NT2/D1 (cell line): ENCODE measurements at places on chromosomes 12 and 14.

DNA sequence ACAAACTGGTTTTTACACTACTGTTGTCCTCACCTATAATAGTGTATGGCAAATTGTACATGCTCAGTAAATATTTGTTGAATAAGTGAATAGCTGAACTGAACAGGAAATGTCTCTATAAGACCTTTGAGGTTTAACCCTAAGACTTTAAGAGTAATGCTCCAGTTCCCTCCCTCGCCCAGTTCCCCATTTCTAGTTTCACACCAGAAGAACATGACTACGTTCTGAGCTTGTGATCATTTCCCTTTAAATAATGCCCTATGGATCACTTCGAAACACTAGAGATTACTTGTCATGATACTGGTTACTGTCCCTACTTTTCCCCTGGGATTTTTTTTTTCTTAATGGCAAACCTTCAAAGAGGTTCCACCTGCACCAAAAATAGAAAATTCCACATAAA is 69.3 kb downstream of the PRKD1 start:
- no peak for DNase-seq

DNA sequence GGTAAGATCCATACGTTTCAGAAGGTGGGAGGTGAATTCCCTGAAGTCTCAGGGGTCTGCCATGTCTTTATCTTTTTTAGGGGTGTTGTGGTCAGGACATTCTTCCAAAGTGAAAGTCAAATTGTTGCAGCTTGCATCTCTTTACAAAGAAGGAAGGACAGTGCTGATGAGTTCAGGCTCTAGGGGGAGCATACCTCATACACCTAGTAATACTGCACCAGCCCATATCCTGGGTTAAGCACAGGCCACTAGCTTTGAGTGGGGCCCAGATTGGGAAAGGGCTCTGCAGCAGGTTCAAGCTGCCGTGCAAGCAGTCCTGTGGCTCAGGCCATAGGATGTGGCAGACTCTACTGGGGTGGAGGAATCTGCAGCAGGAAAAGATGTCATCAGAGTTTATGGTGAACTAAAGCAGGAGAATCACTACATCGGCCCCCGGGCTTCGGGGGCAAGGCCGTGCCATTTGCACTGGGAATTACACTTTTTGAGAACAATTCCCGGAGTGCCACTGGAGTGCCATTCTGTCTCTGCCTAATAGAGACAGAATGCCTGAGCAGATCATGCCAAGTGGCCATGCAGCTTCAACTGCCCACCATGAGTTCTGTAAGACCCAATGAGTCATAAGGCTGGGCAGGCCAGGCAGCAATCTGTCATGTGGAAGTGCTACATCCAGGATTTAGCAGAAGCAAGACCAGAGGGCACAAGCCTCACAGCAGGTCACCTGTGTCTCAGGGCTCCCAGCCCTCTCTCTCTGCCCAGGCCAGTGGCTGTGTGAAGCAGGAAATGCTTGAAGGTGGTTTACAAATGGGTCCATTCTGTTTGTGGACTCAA is 32.3 kb downstream of the DIO3 start:
- DNase-seq = no peak

DNA sequence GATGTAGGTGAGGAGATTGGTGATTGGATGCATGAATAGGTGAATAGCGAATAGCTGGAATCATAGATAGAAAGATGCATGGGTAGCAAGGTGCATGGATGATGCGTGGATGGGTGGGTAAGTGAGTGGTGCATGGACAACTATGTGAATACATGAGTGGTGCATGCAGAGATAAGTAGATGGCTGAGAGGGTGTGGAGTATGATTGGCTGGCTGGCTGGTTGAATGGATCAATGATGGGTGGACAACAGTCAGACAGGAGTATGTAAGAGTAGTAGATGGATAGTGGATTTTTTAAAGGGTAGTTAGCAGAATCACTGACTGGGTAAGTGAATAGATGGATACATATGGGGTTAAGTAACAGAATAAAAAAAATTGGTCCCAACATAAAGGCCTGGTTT is 33.9 kb downstream of the SERPINA3 start:
- no peak for DNase-seq

GRCh38 chr12:114026805-114027204 is 60.7 kb upstream of the RBM19 start:
- DNase-seq = no peak

DNA sequence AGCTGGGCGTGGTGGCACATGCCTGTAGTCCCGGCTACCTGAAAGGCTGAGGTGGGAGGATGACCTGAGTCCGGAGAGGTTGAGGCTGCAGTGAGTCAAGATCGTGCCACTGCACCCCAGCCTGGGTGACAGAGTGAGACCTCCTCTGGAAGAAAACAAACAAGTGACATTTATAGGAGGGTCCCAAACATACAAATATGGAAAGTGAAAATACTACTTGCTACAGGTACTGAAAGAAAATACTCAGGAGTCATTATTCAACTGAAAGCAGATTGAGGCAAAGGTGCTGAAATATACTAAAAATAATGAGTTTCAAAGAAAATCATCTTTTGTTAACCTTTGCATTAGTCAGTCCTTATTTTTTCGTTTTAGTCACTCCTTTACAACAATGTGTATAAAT is 53.5 kb downstream of the ETV6 start:
- DNase-seq = no peak

GRCh38 chr12:129162805-129163204 is 309.5 kb downstream of the GLT1D1 start:
- no peak for DNase-seq

GRCh38 chr12:83461336-83461935 is 774.7 kb downstream of the TMTC2 start:
- DNase-seq = no peak

DNA sequence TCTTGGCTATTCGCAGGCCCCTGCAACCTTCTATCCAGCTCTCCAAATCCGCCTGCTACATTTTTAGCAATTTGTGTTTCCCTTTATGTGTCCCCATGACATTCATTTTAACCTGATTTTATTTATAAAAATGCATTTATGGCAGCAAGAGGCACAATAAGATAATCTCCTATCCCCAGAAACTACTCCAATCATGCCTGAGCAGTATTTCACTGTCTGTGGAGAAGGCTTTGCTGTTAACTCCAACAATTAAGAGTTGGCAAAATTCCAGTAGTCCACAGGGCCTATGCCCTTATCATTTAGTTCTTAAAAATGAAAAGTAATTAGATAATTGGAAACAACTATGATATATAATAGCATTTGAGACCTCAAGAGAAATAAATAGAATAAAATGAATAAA is 462.4 kb downstream of the TRHDE start:
- DNase-seq = no peak

DNA sequence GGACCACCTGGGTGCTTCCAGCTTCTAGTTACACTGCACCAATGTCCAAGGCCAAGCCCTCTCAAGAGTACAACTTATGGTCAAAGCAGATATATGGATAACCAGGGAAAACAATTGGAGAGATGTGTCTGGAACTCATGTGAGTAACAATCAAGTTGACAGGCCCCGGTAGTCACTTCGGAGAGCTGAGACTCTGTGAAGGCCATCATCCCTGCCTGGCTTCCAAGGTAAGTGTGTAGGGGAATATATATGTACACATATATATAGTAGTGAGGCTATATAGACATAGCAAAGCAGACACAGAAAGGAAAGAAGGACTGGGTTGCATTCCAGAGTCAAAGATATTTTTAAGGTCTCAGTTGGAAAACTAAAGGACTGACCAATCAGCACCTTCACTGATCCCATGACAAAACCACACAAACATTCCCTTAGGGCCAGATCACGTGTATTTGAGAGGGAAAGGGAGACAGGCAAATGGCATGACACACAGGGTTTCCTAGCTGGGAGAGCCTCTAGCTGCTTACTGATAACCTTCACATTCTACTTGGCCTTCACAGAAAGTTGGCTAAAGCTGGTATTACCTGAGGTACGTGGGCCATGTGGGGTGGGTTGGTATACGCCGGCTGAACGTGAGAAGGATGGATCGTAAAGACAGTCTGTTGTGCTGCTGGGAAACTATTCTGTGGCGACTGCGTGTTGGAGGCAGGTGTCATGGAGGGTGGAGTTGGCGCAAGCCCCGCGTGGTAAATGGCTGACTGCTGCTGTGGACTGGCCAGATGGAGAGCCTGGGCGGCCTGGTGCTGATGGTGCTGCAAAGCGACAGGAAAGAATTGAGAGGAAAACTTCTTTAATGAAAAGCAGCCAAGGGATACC is 50.0 kb downstream of the SH2B3 start:
- no peak for DNase-seq

DNA sequence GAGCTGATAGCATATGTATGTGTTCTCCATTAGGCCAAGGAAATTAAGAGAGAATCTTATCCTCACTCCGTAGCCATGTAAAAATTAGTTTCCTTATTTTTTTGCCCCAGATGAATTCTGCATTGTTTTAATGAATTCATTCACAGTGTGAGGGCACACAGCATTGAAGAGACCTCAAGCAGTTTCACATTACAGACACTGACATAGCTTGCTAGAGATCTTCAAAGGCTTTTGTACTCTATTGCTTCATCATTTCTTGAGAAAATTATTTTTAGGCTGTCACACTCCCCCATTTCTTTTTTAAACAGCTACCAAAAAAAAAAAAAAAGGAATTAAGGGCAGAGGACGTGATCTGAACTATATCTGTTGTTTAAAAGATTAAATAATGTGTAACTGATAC is 251.1 kb downstream of the BCAT1 start:
- no peak for DNase-seq

DNA sequence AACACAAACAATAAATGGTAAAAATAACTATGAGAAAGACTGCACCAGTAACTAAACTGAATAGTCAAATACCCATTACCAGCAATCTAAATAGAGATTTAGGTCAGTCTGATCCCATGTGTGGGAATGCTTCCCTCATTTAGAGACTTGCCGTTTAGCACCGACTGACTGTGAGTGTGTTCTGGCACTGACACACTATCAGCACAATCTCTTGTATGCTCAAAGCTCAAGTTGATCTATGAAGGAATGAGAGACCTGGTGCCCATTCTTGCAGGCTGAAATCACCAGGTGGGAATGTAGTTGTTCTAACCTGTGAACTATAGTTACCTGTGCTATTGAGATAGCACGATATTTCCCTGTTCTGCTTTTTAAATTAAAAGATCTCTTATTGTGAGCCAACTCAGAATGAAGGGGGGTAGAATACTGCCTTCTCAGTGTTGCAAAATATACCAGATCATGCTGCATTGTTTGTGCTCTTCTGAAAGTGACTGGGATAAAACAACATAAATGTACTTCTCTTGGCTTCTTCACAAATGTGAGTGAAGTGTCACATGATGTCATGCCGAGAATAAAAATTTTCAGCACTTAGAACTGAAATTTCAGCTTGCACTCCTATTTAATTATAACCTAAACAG is 99.6 kb downstream of the LIN7A start:
- DNase-seq = no peak

- DNase-seq = no peak
Observed at GRCh38 chr12:6392504-6392903, 8.5 kb downstream of the LTBR start.

GRCh38 chr14:87434011-87434410 is 559.0 kb downstream of the GALC start:
- no peak for DNase-seq

DNA sequence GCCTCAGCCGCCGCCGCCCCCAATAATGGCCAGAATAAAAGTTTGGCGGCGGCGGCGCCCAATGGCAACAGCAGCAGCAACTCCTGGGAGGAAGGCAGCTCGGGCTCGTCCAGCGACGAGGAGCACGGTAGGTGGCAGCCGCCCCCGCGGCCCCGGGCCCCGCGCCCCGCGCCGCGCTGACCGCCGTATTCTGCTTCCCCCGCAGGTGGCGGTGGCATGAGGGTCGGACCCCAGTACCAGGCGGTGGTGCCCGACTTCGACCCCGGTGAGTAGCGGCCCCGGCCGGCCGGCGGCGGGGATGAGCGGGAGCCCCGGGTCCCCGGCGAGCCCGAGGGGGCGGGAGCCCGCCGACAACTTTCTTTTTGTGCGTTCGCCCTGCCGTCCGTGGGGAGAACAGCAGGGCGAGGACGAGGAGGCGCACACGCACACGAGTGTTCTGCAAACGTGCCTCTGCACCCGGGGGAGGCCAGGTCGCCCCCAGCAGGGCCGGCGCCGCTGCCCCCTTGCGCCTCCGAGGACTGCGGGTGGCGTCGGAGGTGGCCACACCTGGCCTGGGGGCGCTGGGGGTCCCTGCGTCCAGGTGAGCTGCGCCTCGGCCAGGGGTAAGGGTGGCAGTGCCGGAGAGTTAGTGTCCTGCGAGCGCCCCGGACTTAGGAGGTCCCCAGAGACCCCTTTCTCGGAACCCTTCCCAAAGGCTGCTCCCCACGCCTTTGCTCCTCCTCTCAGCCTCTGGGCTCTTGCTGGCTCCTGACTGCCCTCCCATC is 794 bp downstream of the RCOR1 start:
- DNase-seq = no peak

DNA sequence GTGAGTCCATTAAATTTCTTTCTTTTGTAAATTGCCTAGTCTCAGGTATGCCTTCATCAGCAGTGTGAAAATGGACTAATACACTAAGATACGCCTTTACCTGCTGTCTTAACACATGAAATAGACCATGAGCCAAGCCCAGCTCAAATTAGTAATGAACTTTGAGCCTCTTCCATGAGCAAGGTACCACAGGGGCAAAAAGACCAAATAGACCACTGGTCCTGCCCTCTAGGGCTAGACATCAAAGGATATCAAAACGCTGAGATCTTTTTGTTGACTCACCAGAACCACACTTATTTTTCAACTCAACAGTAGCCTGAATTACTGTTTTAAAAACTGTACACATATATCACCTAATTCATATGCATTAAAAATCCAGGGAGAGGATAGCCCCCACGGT is 137.5 kb upstream of the NOS1 start:
- no peak for DNase-seq
